ENCODE measurements at places on chromosomes 7 and 10.

DNA sequence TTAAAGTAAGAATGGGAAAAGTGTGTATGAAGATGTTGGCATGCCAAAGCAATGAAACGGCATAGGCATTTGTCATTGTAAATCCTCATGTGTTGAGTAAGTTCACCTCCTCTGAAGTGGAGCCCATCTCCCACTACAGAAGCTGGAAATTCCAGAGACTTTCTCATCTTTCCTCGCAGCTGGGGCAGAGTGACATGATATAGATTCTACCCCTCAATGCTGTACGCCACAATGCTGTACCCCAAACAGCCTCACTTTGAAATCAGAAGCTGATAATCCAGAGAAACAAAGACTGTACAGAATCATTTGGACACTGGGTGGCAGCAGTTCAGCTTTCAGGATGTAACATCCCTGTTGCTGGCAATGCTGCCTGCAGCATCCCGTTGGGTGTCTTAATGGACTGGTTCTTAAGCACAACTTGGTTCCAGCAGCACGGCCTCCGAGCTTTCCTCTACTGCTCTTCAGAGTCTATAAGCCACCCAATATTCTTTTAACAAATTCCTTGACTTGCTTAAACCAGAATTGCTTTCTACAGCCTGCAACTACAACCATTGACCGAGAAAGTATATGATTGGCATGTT, 18.8 kb downstream of the ZC3HAV1L start:
- DNase-seq: peak; percentile 62

DNA sequence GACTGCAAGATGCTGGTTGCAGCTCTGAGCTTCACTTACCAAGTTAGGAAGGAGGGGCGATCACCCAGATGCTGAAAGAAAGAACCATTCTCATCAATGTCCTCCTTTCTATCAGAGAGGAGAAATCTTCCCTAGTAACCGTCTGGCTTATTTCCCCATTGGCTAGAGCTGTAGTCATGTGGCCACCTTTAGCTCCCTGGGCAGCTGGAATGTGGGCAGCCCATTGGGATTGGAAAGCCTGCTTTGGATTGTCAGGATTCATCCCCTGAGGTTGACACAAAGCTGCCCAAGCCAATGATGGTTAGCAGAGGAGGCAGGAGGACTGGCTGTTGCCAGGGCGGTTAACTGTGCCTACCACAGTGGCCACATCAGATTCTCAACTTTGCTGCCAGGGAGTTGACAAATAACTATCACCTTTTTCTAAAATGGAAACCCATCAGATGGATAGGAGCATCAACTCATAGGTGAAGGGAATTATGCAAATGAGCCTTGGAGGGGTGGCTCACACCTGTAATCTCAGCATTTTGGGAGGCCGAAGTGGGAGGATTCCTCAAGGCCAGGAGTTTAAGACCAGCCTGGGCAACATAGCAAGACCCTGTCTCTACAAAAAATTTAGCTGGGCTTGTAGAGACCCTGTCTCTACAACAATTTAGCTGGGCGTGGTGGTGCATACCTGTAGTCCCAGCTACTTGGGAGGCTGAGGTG, 206.4 kb upstream of the GALNT17 start:
- DNase-seq: peak; percentile 63

- DNase-seq: no peak
Measured at GRCh38 chr10:54962134-54962900, 161.3 kb upstream of the PCDH15 start.

GRCh38 chr7:130134106-130134636, 63.8 kb downstream of the KLHDC10 start:
- no peak for DNase-seq

GRCh38 chr10:131821378-131822012, 79.3 kb upstream of the PPP2R2D start:
- no peak for DNase-seq

GRCh38 chr7:28725045-28725642, 233.0 kb downstream of the TRIL start:
- DNase-seq: no peak
